MG63 (cell line): ENCODE measurements at places on chromosomes 11 and 22.

DNA sequence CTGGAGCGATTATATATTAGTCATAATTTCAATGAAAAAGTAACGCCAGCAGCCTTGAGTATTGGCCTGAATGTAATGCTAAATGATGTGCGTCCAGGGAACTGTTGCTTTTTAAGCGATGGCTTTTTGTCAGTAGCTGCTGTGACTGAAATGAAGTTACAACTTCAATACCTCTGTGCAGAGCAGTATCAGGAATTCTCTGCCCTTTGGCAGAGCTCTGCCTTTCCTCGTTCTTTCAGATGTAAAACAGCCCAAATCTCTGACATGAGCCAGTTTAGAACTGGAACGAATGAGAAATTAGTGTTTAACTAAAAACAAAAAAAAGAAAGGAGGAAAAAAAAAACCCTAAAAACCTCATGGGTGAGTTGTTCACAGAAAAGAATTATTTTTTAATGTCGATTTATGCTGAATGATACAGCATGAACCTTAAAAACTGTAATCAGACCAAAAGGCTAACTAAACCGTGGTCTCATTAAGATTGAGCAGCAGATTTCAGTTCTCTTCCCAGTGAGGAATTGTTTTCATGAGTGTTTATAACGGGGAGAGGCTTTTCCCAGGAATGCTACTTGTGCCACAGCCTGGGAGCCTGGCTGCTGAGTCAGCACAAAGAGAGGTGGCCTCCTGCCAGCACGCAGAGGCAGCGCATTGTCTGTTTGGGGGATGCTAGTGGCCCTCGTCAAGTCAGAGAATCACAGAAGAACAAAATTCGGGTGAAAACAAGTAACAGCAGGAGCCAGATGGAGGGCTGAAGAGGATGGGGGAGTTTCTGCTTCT lies 146.2 kb upstream of the RASSF10 start:
- peak; percentile 15 for DNase-seq

DNA sequence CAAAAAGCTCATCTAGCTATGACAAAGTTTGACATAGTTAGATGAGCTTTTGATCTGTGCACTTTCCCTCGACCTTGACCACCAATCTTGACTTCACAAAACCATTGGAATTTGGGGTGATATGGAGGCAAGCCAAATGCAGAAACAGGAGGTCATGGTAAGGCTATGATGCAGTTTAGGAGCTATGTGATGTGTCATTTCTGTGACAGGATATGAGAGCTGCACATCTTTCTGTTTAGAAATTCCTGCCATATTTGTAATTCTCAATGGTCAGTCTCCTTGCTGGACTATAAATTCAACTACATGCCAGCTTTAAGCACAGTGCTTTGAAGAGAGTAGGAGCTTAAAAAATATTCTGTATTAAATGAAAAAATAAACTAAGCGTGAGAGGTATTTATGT lies 12.9 kb downstream of the OR51B6 start:
- peak; percentile 50 for DNase-seq

DNA sequence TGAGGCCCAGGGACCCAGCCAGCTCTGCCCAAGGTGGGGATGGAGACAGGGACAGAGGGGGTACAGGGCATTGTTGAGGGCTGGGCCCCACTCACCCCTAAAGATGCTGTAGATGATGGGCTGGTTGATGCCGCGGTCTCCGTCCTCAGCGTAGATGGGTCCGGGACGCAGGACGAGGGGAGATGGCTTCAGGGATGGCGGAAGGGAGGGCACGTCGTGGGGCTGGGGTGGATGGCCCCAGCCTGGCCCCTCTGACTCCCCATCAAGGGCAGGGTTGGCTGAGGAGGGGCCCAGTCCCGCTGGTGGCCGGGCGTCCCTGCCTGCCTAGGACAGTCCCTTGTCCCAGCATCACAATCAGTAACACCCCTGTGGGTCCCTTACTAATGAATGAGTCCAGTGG lies 4.5 kb upstream of the IRF7 start:
- no peak for DNase-seq

DNA sequence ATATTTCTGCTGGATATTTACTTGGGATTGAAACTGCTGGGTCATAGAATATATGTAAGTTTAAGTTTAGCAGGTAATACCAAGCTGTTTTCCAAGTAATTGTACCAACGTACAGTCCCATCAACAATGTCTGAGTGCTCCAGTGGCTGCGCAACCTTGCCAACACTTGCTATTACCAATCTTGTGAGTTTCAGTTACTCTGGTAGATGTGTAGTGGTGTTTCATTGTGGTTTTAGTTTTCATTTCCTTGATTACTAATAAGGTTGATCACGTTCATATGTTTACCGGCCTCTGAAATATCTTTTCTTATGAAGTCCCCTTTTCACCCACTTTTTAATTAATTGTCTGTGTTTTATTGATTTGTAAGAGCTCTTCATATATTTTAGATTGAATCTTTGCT lies 370.6 kb upstream of the CADM1 start:
- DNase-seq = no peak

GRCh38 chr11:72848846-72849466 lies 34.7 kb downstream of the ATG16L2 start:
- DNase-seq = no peak

- DNase-seq = no peak
Measured at GRCh38 chr11:2954263-2954662, 25.0 kb upstream of the PHLDA2 start.

DNA sequence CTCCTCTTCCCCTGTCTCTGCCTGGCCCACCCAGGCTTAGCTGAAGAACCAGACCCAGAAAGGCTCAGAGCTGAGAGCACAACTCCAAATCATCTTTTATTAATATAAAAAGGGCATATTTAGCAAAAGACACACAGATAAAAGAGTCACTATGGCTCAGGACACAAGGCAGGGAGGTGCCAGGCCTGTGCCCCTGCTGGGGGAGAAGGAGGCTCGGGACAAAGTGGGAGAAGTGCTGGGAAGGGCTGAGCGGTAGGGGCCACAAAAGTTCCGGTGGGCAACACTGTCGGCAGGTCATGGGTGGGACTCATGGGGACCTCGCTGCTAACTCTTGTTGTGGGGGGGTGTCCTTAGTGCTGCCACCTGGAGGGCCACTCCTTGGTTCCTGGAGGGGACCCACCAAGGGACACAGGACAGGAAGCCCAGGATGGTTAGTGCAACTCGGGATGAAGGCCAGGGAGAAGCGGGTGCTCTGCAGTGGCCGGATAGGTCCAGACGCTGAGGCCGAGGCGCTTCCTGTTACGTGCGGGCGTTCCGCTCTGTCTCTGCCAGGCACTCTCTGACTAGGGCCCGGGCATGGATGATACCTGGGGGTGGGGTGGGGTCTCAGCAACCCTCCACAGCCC lies 1.4 kb upstream of the PITPNM1 start:
- DNase-seq = no peak

DNA sequence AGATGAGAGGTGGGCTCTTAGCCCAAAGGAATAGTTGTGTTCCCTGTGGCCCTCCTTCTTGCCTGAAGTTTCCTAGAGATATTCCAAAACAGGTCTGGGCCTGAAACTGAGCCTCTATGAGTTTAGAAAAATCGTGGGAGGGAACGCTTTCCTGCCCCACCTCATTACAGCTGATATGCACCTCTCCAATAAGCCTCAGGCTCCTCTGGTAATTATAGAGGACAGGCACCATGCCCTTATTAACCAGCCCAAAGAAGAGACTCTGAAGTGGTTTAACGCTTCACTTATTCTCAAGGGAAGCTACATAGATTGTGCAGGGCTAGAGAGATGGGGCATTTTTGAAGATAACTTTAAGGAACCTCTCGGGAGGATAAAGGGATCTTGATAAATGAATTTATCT lies 3.4 kb upstream of the MPZL2 start:
- no peak for DNase-seq

GRCh38 chr11:15048616-15049015 lies 24.8 kb upstream of the CALCB start:
- no peak for DNase-seq

DNA sequence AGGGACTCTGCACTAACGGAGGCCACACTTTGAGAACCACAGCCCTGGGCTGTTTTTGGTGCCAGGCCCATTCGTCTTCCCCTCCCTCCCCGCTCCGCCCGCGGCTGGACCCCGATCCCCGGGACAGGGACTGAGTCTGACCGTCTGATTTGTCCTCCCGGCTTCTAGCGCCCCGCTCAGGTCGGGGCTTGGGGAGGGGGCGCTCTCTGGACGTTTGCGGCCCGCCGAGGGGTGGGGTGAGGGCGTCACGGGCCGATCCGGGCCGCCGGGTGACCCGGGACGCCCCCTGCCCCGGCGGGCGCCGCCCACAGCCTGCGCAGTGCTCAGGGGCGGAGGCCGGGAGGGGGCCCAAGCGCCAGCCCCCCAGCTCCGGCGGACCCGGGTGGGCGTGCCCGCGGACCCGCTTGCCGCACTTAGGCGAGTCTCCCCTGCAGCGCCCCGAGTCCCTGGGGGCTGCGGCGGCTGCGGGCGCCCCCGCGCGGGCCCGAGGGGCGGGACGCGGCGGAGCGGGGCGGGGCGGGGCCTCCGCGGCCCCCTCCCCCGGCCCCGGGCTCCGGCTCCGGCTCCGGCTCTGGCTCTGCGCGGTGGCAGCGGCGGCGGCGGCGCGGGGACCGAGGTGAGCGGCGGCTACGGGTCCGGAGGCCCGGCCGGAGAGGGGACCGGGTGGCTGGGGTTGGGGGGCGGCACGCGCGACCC lies 33.7 kb upstream of the PRR5 start:
- DNase-seq = no peak

GRCh38 chr11:2534957-2535672 lies 90.3 kb downstream of the KCNQ1 start:
- no peak for DNase-seq

DNA sequence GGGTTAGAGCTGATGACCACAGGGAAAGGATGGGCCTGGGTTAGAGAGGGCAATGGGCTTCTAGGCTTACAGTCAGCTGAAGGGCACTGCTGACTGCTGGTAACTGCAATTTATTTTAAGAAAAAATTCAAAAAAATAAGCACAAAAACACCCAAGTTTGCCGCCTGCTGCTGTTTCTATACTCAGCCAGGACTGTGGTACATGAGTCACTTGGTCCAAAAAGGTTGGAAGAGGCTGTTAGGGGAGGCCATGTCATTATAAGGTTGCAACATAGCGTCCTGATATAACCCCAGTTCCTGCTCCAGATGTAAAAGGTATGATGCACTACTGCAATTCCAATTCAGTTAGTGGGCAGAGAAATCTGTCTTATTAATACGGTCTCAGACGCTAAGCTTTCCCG lies 98.9 kb downstream of the ETS1 start:
- peak; percentile 76 for DNase-seq

DNA sequence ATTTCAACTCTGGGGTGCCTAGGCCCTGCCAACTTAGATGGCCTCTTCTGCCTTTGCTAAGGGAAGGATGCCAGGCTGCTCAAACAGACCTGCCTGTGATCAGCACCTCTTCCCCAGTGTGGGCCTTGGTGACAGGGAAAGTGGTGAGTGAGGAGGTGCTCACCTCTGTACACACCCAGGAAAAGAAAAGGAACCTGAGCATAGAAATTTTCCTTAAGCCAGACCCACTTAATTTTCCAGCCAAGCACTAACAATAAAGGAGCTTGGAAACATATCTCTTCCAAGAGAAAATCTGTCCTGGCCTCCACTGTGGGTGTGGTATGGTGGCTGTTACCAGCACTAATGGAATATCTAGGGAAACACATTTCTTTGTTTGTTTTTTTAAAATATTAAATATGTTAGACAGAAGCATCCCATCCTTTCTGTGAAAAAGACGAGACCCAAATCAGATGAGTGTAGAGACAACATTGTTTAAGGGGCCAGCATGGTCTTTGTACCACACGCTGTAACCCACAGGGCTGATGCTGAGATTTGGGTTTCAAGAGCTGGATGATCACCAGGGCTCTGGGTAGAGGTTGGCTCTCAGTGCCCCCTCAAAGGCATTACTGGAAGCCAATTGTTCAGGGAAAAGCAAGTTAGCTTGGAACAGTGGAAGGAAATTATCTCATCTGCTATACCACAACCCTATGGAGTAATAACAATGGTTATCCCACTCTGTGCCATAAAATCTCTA lies 472.2 kb downstream of the INSC start:
- no peak for DNase-seq

GRCh38 chr11:34601609-34602008 lies 19.3 kb upstream of the EHF start:
- no peak for DNase-seq

DNA sequence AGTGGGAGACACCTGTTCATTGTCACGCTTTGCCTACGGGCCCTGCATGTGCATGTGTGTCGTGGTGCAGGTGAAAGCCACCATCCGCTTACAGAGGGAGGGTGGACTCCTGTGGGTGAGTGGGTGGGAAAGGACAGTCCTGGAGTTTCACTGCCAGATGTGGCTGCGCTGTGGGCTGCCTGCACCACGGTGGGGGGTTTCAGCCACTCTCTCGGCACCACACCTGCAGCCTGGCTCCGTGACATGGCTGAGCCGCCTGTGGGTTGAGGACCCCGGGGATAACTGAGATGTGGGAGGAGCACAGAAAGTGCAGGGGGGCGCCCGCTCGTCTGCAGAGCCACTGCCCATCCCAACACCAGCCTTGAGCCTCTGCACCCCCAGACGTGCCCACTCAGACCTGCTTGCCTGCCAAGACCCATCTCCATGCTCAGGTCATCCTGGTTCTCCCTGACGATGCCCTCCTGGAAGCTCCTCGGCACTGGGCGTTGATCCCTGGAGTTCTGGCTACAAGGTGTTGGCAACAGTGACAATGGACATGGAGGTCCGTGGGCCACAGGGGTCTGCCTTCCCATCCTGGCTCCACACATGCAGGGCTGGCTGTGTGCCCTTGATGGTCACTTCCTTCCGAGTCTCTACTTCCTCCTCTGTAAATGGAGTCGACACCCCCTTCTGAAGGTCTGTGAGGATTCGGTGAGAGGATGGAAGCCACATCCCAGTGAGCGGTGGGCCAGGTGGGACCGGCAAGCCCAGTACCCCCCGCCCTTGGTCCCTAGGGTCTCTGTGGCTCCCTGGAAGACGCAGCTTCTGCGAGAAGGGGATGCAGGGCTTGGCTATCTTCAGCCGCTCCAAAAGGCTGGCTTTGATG lies 1007.0 kb downstream of the BRD1 start:
- DNase-seq = no peak

GRCh38 chr11:75147191-75147874 lies 3.6 kb upstream of the SLCO2B1 start:
- no peak for DNase-seq

DNA sequence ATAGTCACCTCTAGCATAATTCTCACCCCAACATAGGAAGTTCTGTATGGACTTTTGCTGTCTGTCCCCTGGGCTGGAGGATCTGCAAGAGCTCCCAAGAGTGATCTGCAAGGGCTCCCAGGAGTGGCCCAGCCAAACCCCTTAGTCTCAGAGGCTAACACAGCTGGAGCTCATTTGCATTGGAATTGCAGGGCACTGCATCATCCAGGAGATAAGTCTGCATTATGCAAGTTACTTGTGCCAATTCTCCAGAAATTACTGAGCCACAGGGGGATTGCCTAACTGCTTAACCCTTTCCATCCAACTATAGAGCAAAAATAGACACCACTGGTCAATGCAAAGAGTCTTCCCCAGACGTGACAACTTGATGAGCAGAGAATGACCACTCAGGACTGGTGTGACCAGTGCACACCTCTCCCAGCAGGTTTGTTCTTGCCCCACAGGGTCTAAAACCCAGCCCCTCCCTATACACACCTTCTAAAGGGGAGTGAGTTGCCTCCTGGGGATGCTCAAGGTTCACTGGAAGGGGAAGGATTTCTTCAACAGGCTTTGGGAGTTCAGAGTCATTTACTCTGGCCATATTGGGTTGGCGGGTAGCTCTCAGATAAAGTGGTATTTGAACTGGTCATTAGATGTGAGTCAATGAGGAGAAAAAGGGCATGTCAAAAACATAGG lies 38.4 kb downstream of the POU2AF3 start:
- DNase-seq = peak; percentile 55

- DNase-seq = no peak
Measured at GRCh38 chr22:24728790-24729637, 45.5 kb downstream of the PIWIL3 start.
